ENCODE measurements at places on chromosomes 16 and 17.

DNA sequence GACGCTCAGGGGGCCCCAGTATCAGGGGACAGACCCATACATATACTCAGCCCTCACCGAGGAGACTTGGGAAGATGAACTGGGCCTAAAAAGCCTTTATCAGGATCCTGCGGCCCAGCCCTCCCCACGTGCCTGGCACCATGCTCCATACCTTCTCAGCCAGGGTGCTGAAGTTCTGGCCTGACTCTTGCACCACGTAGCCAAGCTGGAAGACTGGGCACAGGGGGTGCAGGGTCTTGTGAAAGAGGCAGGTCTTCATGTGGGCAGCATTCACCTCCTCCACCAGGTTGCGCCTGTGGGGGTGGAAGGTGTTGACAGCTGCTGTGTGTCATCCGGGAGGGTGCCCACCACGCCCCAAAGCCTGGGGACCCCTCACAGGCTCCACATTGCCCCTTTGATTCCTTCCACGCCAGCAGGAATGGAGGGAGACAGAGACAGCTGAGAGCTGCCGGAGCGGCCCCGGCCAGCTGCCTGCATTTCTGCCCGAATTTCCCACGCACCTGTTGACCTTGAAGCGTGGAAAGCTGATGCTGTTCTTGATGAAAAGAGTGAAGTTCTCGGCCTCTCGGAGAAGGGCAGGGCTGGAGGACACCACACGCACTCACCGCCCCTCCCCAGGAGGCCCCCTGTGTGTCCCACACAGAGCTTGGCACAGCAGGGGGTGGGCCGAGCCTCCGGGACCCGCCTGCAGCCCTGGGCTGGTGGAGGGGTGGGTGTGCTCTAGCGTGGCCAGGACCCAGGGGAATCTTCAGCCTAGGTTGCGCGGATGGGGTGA, 10.4 kb upstream of the CAMKK1 start:
- DNase-seq: no peak

GRCh38 chr17:46264456-46265198, 30.3 kb upstream of the LRRC37A start:
- DNase-seq: no peak

- no peak for DNase-seq
These were observed 39.0 kb downstream of the PRKCA start for GRCh38 chr17:66341462-66341861.

DNA sequence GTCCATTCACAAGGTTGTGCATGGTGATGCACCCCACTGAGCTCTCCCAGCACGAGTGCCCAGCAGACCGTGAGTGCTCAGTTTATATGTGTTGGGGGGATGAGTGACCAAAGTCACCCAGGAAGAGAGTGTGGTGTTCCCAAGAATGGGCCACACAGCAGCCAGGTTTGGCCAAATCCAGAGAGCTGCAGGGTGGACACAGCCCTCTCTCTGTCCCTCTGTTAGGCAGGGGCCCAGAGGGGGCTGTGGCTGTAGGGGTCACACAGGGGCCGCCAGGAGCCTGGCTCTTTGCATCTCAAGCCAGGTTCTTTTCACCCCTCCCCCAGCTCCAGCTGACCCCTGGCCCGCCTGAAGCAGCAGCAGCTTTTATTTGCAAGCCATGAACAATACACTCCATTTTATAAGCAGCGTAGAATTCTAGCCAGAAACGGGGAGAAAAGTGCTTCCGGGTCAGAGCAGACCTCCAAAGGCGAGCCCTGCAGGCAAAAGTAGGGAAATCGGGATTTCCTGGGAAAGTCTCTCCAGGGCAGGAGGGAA, 13.3 kb downstream of the COTL1 start:
- no peak for DNase-seq

DNA sequence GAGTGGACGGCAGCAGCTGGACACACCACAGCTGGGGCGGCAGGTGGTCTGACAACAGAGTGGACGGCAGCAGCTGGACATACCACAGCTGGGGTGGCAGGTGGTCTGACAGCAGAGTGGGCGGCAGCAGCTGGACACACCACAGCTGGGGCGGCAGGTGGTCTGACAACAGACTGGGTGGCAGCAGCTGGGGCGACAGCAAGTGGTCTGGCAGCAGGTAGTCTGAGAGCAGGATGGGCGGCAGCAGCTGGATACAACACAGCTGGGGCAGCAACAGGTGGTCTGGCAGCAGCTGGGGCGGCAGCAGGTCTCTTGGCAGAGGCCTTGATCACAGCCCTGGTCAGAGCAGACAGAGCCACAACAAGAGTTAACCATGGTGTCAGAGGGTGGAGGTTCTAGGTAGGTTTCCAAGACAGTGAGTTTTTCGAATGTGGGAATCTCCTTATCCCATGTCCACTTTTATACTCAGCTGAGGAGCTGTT, at the start of gene KRTAP4-1:
TSS of gene KRTAP4-1 (minus strand) at position 432 of the 482 bp plus-strand sequence. CDS start at position 375, 57 bp downstream.
- DNase-seq: no peak

DNA sequence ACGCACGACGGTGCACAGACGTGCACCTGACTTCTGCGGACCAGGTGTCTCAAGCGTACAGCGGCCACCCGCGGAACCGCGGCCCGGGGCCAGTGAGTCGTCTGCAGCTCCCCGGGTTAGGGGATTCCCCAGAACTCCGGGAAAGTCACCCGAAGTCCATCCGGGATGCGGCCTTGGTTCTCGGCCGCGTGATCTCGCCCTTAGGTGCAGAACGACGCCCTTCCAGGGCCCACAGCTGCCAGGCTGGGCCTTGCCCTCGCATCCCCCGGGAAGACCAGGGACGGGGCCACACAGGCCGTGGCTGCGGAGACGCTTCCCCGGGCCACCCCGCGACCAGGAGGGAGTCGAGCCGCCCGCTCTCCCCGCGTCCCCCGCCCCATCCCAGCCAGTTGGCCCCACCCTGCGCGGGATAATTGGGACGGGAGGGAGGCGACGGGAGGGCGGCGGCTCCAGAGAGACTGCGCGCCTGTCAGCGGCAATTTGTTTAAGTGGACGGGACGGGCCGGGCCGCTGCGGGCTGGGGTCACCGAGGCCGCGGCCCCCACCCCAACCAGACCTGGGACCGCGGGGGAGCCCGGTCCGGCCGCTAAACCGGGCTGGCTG, 3.6 kb upstream of the TBX2 start:
- no peak for DNase-seq

GRCh38 chr17:43554857-43555256, 8.7 kb upstream of the ETV4 start:
- no peak for DNase-seq

DNA sequence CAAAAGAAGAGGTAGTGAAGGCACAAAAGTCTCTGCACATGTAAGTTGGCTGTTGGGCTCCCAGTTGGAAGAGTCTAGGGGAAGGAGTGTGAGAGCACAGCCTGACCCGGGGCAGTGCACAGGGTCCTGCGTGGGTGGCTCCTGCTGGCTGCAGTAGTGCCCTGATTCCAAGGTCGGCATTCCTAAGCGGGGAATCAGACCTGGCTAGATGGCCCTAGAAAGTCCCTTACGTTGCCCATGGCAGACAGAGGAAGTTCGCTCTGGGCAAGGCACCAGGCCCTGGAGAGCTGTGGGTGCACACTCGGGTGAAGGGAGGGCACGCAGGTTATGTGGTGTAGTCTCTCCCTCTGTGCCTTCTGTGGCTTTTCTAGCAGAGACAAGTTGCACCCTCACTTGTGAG, 22.8 kb upstream of the SLC5A11 start:
- DNase-seq: no peak
